Activated CD4-positive, alpha-beta T cell treated with anti-CD3 and anti-CD28 coated beads, Interleukin-10, Interleukin-2, amounts not matched to agents 100 ng/mL and 50 ng/mL, durations not matched to agents 16 hours and 8 hours (primary cell): ENCODE measurements at places on chromosomes 5 and 9.

GRCh38 chr9:77021291-77021894, 1.9 kb downstream of the FOXB2 start:
- no peak for DNase-seq

DNA sequence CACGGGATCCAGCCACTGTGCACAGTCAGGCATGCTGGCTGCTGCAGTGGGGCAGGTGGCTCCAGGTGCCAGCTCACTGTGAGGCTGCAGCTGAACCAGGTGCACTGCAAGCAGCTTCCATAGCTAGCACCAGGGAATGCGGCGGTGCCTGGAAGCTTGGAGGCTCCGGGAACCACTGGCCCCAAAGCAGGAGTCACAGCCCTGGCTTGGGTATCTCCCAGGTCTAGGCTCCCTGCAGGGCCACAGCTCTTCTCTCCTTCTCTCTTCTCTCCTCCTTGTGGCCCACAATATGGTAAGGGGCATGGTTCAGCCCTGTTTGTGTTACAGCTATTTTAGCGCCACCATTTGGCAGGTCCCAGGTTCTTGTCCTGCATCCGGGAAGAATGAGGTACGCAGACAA, 6.7 kb upstream of the MTMR12 start:
- DNase-seq, result no peak

DNA sequence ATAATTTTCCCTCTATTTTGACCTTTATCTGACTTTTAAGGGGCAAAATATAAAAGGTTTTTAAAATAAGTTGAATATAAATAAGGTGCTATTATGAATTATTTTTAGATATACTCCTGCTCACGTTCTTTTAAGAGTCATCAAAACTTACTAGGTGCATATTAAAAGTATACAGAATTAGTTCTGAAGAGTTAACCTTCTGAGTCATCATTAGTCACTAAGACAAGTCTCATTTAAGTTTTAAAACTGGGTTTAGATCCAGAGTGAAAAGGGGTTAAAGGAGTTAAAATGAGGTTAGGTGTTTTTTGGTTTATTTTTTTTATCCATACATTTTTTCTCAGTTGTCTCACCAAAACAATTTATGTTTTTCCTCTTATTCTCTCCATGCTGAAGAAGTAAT, 41.7 kb downstream of the SMIM15 start:
- DNase-seq, result no peak

GRCh38 chr5:180817893-180818674, 15.5 kb upstream of the MGAT1 start:
- DNase-seq, result no peak

DNA sequence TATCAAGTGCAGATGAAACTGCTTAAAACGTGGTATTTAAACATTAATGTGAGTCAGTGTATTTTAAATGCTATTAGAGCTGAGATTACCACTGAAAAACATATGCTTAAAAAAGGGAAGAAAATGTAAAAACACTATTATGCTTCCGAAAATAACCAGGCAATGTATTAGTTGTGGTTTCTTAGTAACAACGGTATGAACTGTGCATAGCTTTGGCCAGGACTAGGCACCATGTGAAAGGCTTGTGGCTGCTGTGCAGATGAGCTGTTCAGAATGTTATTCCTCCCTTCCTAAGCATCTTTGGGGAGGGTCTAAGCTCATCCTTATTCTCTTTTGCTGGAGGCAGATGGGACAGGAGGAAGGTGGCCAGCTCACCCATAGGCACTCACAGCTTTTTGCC, 84.9 kb downstream of the NTRK2 start:
- DNase-seq, result no peak

DNA sequence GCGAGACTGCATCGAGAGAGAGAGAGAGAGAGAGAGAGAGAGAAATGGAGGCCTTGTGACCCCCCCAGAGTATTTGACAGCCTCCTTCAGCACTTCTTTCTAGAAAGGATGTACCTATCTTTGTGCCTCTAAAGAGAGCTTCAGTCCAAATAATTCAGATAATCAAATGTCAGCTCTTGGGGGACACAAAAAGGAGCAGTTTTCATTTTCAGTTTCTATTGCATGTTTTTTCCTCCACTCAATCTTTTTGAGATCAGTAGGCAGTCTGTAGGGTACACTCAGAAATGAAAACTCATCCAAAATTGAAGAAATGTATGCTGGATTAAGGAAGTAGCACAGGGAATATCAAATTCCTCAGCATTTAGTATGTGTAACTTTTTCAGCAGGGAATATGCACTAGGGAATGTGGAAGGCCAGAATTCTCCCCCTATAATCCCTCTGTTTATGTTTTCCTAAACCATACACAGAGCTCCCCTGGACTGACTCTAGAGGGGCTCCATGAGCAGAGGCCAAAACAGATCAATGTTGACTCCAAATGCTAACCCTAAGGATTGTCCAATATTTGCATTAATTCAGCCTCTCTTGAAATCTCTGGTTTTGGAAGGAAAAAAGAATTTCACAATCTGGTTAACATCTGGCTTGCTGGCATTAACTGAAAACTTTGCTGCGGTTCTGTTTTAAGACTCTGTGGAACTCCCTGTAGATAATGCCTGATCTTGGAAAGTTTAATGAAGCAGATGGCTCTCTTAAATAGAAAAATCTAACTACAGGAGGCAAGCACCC, 250.1 kb downstream of the CEMIP2 start:
- DNase-seq, result no peak

- no peak for DNase-seq
These were observed 233.6 kb downstream of the MARCHF11 start for GRCh38 chr5:15946026-15946425.

- DNase-seq, result no peak
These were observed 630.5 kb upstream of the MEF2C start for GRCh38 chr5:89513299-89514044.

- no peak for DNase-seq
These were observed 47.6 kb downstream of the PRELID2 start for GRCh38 chr5:145787507-145787906.

- DNase-seq, result no peak
These were observed 53.0 kb upstream of the ALDH1B1 start for GRCh38 chr9:38339496-38339895.

DNA sequence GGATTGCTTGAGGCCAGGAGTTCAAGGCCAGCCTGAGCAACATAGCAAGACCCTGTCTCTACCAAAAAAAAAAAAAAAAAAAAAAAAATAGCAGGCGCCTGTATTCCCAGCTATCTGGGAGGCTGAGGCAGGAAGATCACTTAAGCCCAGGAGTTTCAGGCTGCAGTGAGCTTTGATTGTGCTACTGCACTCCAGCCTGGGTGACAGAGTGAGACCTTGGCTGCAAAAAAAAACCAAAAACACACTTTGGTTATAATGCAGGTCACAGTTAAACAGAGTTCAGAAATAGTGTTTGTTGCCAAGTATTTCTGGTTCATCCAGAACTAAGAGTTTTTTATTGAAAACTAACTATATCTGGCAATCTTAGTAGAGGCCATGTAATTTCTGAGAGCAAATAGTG, 24.1 kb upstream of the IL6ST start:
- no peak for DNase-seq

DNA sequence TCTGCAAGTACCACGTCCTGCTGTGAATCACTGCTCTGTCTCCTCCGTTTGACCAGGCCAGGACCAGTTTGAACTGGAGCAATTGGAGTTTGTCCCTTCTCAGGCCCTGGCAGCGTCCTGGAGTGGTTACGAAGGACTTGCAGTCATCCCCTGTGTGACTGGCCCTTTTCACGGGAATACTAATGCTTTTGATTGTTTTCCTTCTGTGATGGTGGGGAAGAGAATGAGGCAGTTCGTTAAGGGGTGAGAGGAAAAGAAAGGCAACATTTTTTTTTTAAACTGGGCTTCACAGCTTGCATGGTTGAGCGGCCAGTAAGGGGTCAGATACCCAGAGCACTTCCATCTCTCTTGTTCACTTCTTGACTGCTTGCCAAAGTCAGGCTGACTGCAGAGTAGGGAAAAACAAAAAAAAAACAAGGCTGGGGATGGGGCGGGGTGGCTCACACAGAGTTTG, 153.5 kb upstream of the STK32A start:
- no peak for DNase-seq

GRCh38 chr5:177620560-177620959, 20.6 kb downstream of the B4GALT7 start:
- DNase-seq, result no peak

DNA sequence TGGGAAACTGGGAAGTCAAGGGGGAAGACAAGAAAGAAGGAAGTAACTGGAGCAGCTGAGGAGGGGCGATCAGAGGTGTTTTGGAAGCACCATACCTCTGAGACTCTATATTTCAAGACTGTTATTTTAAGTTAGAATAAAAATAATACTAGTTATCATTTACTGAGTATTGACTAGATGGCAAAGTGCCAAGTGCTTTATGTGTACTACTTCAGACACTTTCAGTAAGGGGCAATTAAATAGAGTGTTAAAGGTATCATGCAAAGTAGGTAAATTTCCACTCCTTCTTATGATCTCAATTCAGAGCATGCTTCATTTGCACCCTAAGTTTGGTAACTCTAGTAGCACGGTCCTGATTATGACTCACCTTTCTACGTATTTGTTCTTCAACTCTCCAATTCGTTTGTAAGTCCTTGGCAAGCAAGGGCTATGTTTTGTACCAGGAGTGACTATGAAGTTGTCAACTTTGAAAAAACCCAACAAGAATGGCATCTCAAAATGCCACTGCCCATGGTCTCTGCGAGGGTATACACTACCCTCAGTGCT, 152.4 kb upstream of the RAPGEF1 start:
- DNase-seq, result no peak

DNA sequence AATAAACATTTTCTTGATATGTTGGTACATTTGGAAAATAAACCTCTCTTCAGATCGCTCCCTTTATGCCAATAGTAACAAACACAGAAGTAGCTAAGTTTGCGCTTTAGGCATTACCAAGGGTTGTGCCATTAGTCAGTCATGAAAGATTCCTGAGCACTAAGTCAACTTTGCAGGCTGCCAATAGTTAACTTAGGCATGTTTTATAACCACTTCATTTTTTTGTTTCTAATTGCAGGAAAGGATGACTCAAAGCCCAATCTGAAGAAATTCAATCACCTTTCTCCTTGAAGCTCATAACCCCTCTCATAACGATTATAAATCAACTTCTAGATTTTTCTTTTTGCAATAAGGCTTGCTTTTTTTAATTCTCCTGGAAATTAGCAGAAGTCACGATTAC, 517.0 kb downstream of the AGTPBP1 start:
- no peak for DNase-seq

DNA sequence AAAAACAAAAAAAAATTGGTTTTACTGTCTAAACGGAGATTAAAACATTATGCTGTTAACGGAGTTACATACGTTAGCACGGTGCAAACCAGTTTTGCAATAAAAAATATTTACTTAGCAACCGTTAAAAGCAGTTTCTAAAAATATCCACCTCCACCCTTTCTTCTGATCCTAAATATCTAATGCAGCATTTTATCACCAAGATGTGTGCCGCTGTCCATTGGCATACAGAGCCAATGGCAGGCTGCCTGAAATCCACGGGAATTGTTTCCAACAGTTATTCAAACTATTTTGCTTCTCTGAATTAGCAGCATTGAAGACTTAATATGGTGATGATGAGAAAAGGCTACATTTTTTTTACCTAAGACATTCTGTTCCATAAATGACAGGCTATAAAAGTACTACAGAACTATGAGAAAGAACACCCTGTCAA, 61.6 kb downstream of the CSNK1A1 start:
- no peak for DNase-seq

GRCh38 chr5:89269721-89270120, 386.7 kb upstream of the MEF2C start:
- DNase-seq, result no peak

- DNase-seq, result no peak
These were observed 602.7 kb upstream of the SEMA6A start for GRCh38 chr5:117177302-117177701.

- DNase-seq, result no peak
These were observed 276.0 kb downstream of the AUH start for GRCh38 chr9:91085517-91086291.

DNA sequence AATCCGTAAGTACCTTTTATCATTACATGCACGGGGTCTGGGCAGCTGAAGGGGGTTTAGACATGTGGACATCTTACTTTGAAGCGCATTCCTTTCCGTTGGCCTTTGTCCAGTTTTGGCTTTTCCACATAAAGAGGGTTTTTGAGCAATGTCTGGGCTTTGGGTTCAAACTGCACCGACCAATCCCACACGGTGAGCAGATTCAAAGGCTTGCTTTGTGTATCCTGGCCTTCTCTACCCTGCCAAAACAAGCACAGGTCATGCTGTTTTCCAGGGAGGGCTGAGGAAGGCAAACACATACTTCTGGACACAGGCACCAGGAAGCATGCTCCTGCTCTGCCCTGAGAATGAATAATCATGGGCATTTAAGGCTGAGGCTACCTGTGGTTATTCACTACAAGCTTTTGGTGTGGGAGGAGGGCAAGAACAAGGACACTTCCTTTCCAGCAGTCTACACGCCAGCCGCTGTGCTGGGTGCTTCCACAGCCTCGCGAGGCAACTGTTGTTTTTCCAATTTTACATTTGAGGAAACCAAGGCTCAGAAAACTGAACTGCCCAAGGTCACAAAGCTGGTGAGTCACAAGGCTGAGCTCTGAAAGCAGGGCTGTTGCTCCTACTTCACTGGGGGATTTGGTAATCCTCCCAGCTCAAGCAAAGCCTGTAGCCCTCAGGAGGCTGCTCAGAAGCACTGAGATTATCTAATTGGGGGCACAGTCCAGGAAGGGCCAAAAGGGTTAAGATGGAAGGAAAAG, 59.8 kb upstream of the GOLPH3 start:
- no peak for DNase-seq

DNA sequence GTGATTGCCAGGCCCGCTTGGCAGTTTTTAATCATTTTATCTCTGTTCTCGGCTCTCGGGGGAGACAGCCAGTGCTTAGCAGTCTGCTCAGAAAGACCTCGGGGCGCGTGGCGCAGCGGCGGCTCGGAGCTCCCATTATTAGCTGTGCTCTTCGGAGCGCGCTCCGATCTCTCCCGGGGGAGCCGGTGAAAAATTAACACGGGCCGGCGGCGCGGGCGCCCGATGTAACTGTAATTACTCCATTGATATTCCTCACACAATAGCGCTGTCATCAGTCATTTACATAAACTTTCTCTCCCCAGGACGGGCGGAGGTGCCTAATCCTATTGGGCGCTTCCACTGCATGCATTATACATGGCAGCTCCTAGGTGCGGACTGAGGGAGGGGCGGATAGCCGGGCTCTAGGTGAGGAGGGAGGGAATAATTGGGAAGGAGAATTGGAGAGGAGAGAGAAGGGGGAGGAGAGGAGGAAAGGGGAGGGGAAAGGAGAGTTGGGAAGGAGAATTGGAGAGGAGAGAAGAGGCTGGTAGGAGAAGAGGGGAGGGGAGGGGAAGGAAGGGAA, 24.9 kb downstream of the LMX1B start:
- no peak for DNase-seq

DNA sequence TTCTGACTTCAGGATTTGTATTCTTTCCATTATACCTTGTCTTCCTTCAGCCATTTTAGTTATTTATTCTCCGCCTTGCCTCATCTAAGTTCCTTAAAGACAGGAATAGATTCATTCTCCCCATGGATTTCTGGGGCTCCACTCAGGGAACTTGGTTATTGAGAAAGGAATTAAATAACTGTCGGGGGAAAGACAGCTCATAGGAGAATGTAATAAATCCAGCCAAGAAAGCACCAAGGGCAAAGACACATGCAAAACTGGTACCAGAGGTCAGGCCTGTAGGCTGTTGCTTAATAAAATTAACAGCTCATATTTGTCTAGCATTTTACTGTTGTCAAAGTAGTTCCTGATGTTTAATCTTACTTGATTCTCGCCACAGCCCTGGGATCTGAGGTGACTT, 357.2 kb downstream of the TMEM38B start:
- DNase-seq, result no peak
